Activated CD4-positive, alpha-beta T cell treated with anti-CD3 and anti-CD28 coated beads, Interleukin-2, amount 50 U/mL, for 48 hours (primary cell): ENCODE measurements at places on chromosomes 6 and 20.
A peak's percentile ranks its signal among the peaks of the same experiment; 100 is the strongest.

GRCh38 chr6:127404133-127404532 is 55.1 kb downstream of the KIAA0408 start:
- DNase-seq, result no peak

DNA sequence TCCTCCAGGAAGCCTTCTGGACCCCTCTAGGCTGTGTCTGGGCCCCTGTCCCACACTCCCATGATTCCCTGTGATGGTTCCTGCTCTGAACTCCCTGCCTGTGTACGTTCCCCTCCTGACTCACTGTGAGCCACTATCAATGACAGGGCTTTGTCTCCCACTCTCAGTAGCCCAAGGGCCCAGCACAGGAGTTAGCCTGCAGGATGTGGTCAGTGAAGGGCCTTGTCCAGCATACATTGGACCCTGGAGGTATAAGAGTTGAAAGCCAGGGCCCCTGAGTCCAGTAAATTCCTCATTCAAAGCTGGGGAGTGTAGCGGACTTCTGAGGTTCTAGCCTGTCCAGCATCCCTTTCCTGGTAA is 19.0 kb downstream of the ZBP1 start:
- DNase-seq, result no peak

- DNase-seq, result no peak
Observed at GRCh38 chr6:113645986-113646385, 211.2 kb upstream of the MARCKS start.

GRCh38 chr6:106069478-106069877 is 16.7 kb upstream of the PRDM1 start:
- DNase-seq, result no peak

- DNase-seq, result peak; percentile 61
Observed at GRCh38 chr20:57748601-57749130, 38.9 kb upstream of the PMEPA1 start.

- no peak for DNase-seq
Observed at GRCh38 chr20:37837924-37838323, 65.0 kb upstream of the VSTM2L start.

DNA sequence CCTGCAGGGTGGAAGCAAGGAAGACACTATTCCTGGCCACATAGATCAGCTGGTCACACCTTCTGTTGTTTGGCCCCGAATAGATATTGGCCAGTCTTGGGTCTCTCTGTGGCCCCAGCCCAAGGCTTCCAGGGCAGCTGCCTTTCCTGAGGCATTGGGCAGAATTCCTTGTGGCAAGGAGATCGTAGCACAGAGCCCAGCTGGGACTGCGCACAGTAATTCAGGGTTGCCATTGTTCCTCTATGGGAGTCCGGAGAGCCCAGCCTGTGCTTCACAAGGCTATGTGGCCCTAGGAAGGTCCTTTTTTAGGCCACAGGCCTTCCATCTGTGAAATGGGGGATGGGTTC is 6.9 kb downstream of the SGK2 start:
- DNase-seq, result no peak

DNA sequence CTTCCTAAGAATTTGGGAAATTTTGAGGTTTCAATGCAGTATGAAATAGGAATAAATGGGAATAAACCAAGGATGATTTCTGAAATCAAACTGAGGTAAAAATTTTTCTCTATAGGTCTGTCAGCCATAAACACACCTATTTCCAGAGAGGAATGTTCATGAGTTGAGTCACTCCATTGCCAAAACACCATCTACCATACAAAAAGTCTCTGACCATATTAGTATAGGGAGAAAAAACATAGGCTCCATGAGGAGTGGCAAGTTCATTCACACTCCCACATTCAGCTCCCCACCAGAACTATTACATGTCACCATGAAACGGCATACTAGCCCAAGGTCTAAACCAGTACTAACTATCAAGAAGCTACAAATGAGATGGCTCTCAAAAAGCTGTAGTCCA is 9.6 kb downstream of the ZNF318 start:
- no peak for DNase-seq

DNA sequence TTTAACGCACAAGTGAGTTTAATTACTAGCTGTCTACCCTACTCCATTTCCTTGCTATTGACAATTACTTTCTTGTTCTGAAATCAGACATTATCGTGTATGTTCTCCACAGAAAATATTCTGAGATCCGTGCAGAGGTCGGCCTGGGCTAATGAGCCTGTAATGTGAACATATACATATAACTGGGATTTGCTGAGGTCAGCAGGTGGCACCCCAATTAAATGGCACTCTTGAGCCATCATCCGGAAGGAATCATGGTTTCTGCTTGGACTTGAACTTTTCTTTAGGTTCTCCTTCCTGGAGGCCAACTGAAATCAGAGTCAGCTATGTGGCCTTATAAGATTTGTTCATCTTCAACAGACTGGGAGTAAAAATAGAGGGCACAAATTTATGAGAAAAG is 3.6 kb downstream of the HLA-DQB1 start:
- DNase-seq, result no peak

GRCh38 chr6:10451394-10451793 is 36.5 kb upstream of the TFAP2A start:
- DNase-seq, result no peak

DNA sequence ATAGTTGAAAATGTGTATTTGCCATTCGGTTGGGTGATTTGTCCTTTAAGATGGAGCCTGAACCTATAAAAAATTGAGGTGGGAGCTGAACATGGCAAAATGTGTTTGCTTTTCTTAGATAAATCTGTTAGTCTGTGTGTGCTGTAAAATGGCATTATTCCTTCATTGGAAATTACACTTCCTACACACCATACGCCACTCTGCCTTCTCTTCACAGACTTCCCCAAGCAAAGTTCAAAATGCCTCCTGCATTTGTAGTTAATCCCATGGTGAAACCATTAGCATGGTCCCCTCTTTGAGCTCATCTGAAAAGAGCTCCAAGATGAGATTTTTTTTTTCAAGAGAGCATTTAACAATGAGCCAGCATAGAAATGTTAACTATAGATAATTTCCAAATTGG is 567 bp downstream of the ADTRP start:
- DNase-seq, result no peak

DNA sequence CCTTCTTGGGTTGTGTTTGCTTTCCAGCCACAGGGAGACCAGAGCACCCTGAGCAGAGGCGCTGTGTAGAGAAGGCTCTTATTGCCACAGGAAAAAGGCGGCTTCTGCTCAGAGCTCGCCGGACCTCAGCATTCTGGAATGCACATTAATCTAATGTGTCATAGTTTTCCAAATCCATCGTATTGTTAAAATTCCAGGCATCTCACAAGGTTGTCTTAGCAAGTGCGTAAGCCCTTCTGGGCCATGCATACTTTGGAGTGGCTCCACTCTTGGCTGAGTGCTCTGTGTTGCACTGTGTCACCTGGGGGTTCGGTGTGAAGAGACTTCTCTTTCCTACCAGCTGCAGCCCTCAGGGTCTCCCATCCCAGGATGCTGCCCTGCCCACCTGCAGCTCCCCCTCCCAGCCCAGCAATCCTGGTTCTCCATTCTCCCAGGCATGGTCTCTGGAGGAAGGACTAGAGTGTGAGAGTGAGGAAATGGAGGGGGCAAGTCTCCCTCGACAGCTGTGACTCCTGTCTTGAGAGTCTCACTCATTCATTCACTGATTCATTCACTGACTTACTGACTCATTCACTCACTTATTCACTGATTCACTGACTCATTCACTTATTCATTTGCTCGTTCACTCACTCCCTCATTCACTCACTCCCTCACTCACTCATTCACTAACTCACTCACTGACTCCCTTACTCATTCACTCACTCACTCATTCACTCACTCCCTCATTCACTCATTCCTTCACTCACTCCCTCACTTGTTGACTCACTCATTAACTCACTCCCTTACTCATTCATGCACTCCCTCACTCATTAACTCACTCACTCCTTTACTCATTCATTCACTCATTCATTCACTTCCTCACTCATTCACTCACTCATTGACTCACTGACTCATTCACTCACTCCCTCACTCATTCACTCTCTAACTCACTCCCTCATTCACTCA is 83.7 kb upstream of the MPC1 start:
- DNase-seq, result no peak

DNA sequence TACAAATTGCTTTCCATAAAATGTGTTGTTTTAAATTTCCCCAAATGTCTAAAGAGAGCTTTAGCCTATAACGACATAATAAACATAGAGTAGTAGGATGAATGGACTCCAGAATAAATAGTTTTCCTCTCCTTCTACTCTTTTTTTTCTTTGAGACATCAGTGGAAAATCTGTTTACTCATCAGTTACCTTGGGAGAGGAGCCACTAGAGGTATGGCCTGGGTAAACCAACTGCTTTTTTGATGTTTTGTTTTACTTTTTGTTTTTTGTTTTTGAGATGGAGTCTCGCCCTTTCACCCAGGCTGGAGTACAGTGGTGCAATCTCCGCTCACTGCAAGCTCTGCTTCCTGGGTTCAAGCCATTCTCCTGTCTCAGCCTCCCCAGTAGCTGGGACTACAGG is 8.3 kb upstream of the TGM3 start:
- DNase-seq, result no peak

- no peak for DNase-seq
Observed at GRCh38 chr6:17867880-17868279, 119.6 kb downstream of the KIF13A start.

GRCh38 chr6:144277605-144278227 is 7.4 kb upstream of the UTRN start:
- no peak for DNase-seq

- DNase-seq, result no peak
Observed at GRCh38 chr20:31494131-31494530, 19.0 kb downstream of the REM1 start.

- no peak for DNase-seq
Observed at GRCh38 chr6:46651006-46651405, 1.6 kb downstream of the CYP39A1 start.

GRCh38 chr20:31788578-31788977 is 30.6 kb upstream of the MYLK2 start:
- DNase-seq, result no peak

DNA sequence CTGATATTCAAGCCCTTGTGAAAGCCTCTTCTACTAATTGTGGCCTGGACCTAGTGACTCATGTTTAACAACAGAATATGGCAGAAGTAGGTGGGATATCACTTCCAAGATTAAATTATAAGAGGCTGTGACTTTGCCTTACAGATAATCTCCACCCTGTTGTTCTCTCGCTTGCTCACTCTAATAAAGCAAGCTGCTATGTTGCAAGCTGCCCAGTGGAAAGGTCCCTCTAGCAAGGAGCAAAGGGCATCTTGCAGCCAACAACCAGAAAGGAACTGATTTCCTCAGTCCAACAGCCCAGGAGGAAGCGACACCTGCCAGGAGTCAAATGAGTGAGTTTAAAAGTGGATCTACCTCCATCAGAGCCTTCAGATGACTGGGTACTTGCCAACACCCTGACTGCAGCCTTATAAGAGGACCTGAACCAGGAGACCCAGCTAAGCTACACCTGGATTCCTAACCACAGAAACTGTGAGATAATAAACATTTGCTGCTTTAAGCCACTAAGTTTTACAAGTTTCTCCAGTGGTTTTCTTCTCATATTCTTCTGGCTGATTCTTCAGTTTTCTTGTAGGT is 112.6 kb downstream of the FRK start:
- no peak for DNase-seq

- no peak for DNase-seq
Observed at GRCh38 chr6:124423621-124424020, 538.6 kb upstream of the RNF217 start.

- no peak for DNase-seq
Observed at GRCh38 chr6:13524801-13525508, 37.6 kb upstream of the GFOD1 start.

DNA sequence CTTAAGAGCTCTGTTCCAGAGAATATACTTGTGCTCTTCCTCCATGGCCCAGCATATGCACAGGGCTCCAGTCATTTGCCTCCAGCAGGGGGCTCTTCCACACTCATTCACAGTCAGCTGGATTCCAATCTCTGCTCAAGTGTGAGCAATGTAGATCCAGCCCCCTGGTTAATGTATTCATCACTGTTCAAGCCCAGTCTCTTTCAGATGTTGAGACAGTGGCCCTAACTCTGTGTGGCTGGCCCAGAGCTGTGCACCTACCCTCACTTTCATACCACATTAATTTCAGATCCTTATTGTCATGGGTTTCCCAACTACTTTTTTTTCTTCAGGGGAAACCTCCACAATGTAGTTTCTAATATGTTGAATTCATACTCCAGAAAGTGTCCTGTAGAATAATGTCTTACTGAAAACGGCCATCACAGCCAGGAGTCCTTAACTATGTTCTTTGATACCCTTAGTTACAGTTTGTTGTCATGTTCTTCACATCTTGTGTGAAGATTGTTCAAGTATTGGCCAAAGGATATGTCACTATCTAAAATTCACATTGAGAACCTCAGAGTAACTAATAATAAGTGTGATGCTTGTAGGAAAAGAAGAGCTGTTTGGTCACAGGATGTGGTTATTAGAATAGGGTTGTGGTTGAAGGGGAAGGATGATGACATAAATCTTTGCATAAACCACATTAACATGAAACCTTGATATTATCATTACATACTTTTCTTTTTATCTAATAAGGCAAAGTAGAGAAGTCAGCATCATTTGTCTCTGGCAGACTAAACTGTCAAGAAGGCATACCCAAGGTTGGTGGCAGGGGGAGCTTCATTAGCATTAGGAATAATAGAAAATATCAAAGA is 14.4 kb upstream of the HLA-DQA1 start:
- DNase-seq, result peak; percentile 44

DNA sequence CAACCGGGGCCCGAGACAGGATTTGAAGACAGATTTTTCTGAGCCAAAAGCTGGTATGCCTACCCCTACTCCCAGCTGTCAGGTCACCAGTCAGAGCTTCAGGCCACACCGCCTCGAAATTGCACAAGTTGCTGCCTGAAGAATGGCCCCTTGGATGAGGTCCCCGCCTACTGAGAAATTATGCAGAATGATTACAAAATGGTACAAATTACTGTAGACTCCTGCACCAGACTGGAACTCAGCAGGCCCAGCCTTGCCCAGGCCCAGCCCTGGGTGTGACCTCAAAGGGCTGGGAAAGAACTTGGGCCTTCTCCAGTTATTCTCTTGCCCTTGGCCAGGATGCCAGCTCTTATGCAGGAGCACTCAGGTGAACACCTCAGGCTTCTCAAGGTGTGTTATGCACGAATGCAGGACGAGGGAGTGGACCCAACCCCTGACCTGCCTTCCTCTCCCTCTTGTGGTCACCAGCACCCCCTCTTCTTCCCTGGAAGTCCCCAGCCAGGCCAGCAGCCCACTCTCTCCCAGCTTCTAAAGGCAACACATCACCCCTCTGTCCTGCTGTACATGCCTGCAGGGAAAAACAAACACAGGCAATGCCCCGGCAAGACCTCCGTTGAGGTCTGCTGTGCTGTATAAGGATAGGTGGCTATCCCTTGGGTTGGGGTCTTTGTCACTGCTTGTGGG is 88.7 kb upstream of the NAA20 start:
- DNase-seq, result no peak
